ENCODE measurements at places on chromosomes 1 and 21.

GRCh38 chr1:232776526-232777106, 28.6 kb upstream of the MAP10 start:
- DNase-seq, result no peak

- DNase-seq, result no peak
Observed at GRCh38 chr1:244339073-244339692, 112.5 kb downstream of the ADSS2 start.

- no peak for DNase-seq
Observed at GRCh38 chr1:63327417-63328054, 5.2 kb downstream of the FOXD3 start.

- no peak for DNase-seq
Observed at GRCh38 chr1:230822092-230822581, 46.2 kb downstream of the C1orf198 start.

GRCh38 chr1:202243006-202243405, 49.4 kb downstream of the LGR6 start:
- DNase-seq, result no peak

GRCh38 chr1:162682013-162682419, 49.8 kb downstream of the DDR2 start:
- no peak for DNase-seq

DNA sequence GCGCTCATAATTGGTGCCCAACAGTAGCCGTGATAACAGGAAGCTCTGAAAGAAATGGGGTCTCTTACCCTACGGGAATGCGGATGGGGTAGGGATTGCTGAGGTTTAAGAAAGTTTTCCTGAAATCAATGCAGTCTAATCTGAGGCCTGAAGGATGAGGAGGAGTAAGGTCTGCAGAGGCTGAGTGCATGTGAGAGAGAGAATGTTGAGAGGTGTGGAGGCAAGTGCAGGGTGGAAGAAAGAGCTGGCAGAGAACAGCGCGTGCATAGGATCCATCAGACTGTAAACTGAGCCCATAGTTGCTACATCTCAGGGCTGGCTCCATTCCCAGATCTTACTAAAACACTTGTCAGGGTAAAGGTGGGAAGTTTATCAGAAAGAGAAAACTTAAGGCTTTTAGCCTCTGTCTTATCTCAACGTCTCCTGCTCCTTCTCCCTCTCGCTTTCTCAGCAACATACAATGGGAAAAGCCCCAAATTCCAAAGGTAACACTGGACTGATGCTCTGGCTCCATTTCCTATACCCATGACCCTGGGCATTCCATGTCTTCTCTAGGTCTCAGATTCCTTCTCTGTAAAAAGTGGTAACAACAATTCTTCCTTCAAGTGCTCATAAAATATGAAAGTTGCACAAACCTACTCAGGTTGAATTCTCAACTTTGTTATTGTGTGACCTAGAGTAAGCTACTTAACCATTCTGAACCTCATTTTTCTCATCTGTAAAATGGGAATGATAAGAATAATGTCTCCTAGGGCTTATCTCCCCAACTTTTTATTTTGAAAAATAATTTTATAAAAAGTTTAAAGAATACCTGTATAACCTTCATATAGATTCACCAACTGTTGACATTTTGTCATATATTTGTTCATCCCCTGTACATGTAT, 75.2 kb downstream of the SH3GLB1 start:
- no peak for DNase-seq

DNA sequence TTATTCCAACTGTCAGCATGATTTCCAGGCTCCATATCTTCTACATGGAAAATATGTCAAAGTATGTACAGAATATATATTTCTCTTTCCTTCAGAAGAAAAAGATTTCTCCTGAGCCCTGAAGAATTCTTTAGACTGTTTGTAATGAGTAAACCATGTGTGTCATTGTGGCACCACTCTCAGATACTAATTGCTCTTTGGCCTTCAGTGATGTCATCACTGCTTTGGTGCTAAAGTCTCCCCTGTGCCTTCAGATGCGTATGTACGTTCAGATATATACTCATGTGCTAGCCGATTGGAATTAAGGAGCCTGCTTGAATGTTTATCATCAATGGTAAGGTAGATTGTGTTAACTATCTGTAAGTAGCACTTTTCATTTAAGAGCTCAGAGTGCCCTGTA, 20.6 kb upstream of the NBL1 start:
- DNase-seq, result no peak

DNA sequence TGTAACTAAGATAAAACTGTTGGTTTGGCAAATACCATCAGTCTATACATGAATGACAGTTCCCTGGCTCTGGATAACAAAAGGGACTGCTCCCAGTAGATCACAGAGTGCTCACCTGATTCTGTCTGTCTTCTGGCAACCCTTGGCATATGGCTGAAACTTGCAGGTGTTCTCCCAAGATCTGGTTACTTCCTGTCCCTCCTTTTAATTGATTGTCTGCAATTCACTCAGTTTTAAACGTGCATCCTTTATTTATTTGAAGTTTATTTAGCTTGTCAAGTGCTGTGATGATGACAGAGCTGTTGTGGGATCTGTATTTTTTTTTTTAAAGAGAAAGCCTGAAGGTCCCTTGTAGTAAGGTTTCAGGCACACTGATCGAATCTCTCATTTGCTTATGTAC, 3.4 kb downstream of the KCNA3 start:
- no peak for DNase-seq

- no peak for DNase-seq
Observed at GRCh38 chr1:224201383-224201782, 18.3 kb downstream of the DEGS1 start.

DNA sequence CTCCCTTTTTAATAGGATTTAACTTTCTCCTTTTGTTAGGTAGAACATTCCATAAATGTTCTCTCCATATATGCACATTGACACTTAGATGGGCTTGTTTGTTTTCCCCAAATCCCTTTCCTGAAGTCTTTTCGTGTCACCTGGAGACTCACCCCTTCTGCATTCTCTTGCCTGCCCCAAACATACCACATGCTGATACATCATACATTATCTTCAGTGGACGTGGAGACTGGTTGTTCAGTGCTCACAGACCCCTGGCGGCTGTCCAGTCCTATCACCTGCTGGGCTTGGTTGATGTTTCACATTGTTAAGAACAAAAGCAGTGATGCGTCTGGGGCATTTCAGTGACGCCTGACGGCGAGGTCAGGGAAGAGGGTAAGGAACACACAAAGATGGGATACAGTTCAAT, 22.2 kb downstream of the FMOD start:
- no peak for DNase-seq

DNA sequence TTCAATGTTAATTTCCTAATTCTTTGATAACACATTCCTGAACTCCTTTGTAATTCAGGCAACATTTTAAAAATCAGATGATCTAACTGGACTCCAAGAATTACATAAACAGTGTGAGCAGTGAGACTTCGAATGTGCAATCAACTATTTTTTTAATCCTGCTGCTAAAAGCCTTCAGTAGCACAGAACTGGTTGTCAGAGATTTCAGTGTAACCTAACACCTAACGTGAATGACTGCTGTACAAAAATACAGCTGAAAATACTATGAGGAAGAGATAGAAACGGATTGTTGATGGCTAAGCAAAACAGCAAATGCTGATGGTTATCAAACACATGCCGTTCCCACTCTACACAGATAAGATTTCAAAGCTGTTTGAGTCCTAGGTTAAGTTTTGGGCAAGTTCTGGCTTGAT, 46.1 kb downstream of the APP start:
- no peak for DNase-seq

GRCh38 chr1:117735045-117735992, 129.5 kb downstream of the TENT5C start:
- DNase-seq, result no peak

DNA sequence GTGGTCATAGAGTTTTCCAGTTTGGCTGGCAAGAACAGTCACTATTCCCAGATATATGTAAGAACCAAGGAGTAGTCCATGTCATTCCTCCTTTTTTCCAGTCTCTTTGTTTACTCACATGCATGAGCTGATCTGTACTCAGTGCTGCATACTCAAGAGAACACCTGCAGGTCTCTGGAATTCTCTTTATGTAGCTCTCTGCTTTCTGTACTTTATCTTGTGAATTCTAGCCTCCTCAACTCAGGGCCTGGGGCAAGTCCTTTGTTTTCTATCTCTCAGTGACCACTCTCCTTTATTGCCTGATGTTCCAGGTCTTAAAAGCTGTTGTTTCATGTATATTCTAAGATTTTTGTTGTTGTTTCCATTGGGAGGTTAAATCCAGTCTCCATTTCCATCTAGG, 478.9 kb downstream of the DPYD start:
- no peak for DNase-seq

DNA sequence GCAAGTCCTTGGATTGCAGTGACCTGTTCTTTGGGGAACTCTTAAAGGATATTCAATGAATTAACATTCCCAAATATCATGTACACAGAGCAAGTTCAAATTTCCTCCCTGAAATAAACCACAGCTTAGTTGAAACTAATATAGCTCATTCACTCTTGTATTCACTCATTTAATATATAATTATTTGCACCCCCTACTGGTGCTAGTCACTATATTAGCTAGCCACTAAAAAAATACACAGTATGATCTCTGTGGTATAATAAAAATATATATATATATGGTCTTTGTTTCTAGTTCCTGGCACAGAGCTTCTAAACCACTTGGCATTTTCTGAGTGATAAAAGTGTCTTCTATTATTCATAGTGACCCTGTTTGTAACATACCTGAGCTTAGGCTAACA, 177.3 kb upstream of the LYPLAL1 start:
- DNase-seq, result no peak

- DNase-seq, result no peak
Observed at GRCh38 chr1:99533909-99534637, 111.8 kb upstream of the PALMD start.

DNA sequence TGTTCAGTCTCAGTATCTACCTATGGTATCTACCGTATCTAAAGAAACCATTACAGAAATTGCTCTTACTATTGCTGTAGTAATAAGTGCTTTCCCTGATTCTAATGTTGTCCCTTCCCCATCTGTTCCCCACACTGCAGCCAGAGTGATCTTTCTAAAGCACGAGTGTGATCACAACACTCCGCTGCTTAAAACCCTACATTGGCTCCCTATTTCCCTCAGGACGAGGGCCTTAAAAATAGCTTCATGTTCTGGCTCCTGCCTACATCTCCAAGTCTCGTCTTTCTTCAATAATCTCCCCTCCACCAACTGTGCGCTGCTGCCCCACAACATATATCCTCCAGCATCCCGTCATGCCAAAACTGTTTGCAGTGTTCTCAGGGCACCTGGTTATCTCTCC, 150.6 kb downstream of the SDCCAG8 start:
- no peak for DNase-seq

- no peak for DNase-seq
Observed at GRCh38 chr1:113109908-113110554, 37.0 kb downstream of the LRIG2 start.

- DNase-seq, result no peak
Observed at GRCh38 chr1:178934546-178934945, 63.7 kb upstream of the ANGPTL1 start.

GRCh38 chr1:125080077-125080476, 3895.3 kb downstream of the SRGAP2C start:
- DNase-seq, result no peak

DNA sequence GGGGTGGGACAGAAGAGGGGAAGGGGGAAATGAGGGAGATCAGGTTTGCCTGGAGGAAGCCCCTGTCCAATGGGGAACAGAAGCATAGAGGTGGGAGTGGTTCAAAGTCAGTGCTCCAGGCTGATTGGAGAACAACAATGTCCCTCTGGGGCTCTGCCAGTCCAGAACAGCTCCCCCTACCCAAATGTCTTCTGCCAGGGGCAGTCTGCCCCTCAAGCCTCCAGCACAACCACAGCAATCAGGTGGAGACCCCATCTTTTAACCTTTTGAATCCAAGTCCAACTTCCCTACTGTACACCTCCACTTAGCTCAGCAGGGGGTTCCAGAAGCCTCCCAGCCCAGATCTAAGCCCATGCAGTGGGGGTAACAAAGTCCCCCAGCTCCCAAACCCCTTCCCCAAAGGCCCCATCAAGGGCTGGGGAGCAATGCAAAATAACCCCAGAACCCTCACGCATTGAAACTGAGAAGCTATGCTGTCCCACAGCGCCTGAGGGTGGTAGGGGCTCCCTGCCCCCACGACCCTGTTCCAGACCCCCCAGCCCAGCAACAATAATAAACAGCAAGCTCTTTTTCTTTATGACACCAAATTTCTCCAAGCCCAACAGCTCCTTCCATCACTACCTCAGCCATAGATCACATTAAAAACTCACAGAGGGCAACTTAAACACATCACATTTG, 3.3 kb downstream of the AHDC1 start:
- no peak for DNase-seq

Data from cerebellar nuclear complex (tissue), 1 donor.